ENCODE measurements at places on chromosomes 12 and 14.

- DNase-seq, result no peak
Measured at GRCh38 chr12:6788972-6789924, at the start of gene CD4. TSS of gene CD4 (plus strand) at chr12:6789528. CDS start at chr12:6800139, 10,611 bp downstream.

GRCh38 chr12:14252697-14253096, 112.8 kb upstream of the ATF7IP start:
- no peak for DNase-seq

GRCh38 chr12:47303207-47303606, 223.4 kb upstream of the AMIGO2 start:
- DNase-seq, result no peak

- no peak for DNase-seq
Measured at GRCh38 chr14:89420502-89420901, 3.5 kb upstream of the FOXN3 start.

- no peak for DNase-seq
Measured at GRCh38 chr14:105093038-105093430, 27.8 kb upstream of the GPR132 start.

- DNase-seq, result no peak
Measured at GRCh38 chr12:29769162-29769858, 14.4 kb downstream of the TMTC1 start.

DNA sequence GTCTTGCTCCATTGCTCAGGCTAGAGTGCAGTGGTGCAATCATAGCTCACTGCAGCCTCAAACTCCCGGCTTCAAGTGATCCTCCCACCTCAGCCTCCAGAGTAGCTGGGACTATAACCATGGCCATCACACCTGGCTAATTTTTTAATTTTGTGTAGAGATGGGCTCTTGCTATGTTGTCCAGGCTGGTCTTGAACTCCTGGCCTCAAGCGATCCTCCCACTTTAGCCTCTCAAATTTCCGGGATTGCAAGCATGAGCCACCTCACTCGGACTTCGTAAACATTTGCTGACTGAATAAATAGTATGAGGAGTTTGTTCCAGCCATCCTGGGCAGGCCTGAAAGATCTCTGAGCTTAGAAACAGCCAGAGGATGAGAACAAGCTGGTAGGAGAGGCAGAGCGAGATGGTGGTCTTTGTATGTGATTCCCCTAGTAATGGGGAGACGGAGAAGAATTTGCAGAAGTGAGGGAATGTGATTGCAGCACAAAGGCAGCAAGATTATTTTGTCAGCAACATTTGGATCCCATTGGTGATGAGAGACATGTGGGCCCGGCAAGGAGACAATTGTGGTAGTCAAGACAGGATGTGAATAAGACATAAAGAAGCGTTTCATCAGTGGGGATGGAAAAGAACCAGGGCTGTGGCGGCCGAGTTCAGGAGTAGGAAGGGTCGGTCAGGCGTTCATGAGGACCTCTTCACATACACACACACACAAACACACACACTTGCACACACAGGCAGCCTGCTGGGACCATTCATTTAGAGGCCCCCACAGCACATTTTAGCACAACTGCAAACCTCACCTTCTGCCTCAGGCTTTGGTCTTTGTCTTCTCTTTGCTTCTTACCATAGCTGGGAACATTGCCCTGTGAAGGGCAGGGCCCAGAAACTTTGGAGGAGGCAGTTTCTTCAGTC, 155.5 kb downstream of the ZFP36L1 start:
- DNase-seq, result no peak

DNA sequence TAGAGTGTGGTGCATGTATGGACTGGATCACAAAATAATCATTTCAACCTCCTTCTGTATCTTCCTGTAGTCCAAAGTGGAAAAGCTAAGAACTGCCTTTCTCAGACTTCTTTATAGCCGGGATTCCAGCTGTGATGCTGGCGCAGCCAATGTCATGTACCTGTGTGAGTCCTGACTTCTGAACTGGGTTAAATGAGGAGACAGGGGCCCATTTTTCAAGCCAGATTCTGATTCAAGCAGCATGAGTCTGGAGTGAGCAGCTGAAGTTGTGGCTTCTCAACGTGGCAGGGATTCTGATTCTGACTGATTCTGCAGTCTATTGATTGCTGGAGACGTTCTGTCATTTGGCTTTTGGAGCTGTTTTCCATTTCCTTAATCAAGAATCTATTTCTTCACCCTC, 111.2 kb downstream of the ST8SIA1 start:
- DNase-seq, result no peak

GRCh38 chr14:55316564-55316963, 45.3 kb downstream of the FBXO34 start:
- no peak for DNase-seq

DNA sequence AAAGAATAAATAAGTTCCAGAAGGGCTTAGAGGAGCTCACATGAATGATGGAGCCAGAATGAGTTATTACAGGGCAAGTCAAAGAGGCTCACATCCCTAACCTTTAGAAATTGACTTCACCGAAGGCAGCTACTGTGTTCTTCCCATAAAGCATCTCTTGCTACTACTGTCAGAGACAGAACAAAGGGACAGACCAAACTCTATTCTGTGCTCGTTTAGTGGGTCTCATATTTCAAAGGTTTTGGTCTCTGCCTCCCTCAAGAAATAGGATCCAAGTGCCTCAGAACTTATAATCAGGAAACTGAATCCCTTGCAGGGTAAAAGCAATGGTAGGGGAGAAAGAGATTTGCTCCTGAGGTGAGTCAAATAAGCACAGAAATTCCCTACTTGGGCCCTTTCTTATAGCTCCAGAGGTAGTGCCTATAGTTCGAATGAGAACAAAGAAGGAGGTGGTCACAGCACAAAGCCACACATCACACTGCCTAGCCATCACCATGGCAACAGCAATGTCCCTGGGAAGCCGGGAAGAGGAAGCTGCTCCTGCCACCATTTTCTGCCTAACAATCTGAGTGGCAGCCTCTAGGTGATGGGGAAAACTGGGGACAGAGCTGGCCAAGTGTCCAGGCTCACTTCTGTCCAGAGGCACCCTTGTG, 294.9 kb downstream of the FOXN3 start:
- no peak for DNase-seq

- no peak for DNase-seq
Measured at GRCh38 chr12:27999521-27999920, 27.0 kb upstream of the PTHLH start.

DNA sequence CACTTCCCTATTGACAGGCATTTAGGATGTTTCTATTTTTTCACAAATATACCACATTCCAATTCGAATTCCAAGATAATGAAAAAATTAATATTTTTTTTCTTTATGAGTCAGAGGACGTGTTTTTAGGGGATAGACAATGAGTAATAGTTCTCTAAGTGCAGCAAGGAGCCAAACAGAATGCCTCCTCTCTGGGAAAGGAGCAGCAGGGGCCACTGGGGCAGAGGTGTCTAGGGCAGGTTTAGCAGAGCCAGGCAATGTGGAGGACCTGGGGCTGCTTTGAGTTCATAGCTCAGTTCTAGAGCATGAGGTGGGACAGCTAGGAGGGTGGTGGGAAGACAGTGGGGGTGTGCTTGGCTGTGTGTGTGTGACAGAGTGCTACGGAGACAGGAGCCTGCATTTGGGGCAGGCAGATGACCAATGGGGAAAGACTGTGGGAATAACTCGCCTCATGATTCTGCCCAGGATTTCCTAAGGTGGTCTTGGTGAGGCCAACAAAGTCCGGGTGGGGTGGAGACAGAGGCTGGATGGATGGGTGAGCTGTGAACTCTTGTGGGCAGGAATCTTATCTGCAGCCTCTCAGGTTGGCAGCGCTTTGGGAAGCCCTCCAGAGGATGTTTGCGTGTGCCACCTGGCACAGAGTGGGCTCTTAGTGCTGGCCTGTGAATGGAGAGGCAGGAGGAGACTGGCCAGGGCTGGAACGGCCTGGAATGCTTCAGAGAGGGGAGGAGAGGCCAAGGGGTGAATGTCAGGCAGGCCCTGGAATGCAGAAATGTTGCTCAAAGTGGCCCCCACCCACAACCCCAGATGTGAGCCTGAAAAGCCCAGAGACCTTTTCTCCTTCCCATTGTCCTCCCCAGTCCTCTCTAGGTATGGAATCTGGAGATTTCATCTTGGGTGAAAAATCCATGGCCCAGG, 2.4 kb upstream of the KRT7 start:
- DNase-seq, result no peak

DNA sequence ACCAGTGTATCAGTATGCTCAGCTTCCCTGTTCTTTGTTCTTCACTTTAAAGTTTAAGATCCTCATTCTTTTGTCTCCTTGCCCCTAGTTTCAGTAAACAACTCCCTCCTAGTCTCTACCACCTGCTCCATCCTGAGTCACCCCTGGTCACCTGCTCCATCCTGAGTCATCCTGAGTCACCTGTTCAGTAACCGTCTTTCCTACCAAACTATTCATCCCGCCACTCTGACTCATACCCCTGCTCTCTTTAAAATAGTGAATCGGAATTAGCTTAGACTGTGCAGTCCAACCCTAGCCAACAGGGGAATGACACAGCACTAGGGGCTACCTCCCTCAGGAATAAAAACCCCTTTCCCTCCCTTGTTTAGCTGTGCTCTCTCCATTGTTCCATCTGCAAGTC, 888.1 kb upstream of the MDGA2 start:
- DNase-seq, result no peak

DNA sequence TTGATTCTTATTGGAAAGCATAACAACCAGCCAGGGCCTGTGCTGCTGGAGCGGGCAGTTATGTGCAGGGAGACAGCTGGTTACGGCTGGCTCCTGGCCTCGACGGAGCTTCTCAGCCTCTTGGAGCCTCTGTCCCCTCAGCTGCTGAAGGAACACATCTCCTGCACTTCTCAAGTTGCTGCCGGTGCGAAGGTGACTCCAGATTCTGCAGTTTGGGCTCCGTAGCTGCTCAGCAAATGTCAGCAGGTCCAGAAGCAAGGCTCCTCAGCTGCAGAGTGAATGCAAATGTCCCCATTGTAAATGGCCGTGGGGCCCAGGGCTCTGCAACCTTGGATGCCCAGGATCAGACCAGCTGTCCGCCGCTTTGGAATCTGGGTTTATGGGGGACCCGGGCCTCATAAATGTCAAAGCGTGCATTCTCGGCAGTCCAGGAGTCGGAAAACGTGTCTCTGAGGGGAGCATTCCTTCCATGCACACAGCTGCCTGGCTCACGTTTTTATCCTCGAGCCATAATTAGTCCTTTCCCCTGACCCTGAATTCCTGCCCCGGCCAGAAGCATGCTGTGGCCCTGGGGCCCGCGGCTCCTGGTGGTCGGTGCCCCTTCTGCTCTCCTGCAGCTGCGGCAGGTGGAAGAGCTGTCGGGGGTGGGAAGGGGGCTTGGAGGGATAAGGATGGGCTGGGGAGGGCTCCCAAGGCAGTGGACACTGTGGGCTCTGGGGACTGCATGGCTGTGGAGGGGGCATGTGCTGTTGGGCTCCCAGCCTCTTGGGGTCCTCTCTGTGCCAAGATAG, 106.0 kb downstream of the KIF26A start:
- no peak for DNase-seq

DNA sequence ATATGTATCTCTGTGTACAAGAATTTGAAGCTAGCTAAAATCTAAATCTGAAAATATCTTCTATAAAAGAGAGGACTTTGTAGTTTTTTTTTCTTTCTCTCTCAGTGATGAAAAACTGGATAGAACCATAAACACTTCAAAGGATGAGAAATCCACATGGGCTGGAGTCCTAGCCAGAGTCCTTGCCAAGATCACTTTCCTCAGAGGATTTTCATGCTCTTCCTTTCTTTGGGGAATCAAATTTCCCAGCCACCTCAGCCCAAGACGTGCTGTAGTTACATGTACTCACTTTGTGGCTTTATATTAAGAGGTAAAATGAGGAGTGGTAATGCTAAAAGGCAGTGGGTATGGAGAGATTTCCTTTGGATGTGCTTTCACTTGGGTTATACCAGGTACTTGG, 110.3 kb downstream of the SLC38A1 start:
- DNase-seq, result no peak

DNA sequence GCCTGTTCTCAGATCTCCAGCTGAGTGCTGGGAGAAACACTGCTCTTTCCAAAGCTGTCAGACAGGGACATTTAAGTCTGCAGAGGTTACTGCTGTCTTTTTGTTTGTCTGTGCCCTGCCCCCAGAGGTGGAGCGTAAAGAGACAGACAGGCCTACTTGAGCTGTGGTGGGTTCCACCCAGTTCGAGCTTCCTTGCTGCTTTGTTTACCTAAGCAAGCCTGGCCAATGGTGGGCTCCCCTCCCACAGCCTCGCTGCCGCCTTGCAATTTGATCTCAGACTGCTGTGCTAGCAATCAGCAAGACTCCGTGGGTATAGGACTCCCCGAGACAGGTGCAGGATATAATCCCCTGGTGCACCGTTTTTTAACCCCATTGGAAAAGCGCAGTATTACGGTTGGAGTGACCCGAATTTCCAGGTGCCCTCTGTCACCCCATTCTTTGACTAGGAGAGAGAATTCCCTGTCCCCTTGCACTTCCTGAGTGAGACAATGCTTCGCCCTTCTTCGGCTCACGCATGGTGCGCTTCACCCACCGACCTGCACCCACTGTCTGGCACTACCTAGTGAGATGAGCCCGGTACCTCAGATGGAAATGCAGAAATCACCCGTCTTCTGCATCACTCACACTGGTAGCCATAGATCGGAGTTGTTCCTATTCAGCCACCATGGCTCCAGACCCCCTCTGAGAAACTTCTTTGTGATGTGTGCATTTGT, 650.3 kb upstream of the ALG10B start:
- no peak for DNase-seq

GRCh38 chr12:65184176-65184857, 14.9 kb downstream of the LEMD3 start:
- DNase-seq, result no peak

GRCh38 chr12:51536159-51536558, 54.9 kb upstream of the SCN8A start:
- no peak for DNase-seq

Measured in stimulated activated CD8-positive, alpha-beta memory T cell treated with anti-CD3 and anti-CD28 coated beads, Interleukin-15, amount 100 ng/mL, for 1 hour (primary cell).